ENCODE measurements at places on chromosomes 7 and 10.

DNA sequence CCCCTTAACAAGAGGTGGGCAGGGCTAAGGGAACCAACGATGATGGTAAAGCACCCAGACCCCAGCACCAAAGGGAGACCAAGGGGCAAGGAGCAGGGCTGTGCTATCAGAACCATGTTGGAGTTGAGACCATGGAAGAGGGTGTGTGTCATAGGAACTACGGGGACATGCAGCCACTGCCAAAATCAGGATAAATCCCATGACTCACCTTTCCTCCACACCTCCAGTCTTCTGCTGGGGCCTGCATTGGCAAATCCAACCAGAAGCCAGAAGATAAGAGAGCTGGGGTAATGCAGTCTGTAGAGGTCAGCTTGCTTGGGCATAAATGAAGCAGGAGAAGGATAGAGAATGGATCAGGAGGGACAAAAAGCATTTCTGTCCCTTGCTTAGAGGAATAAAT is 42.7 kb upstream of the SMARCD3 start:
- no peak for DNase-seq

GRCh38 chr10:75531571-75532031 is 100.2 kb downstream of the LRMDA start:
- DNase-seq = no peak

DNA sequence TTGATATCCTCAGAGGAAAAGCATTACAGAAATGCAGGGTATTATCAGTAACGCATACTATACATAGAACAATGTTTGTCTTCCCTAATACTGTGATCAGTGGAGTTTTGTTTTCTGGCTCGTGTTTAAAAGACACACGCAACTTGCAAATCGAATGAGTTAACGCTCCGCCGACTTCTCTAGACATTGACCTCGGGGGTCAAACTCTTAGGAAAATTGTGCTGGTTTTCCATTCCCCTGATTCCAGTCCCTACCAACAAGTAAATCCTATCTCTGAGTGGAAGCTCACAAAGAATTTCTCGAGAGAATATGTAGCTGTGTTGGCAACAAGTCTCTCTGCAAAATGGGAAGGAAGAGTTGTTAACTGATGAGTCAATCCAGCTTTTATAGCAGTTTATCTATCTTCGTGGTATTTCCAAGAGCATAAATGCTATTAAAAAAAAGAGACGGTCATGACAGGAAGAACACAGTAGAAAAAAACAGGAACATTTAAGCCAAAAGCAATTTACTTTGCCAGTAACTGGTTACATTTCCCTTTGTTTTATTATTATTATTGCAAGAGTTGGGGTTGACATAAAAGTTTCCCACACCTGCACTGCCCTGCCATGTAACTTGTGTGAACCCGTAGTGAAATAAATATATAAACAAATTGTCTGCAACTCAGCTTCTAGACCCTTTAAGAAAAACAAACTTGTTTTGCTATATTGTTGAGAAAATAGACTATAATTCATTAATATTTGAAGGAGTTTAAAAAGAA is 144.4 kb downstream of the ARID5B start:
- DNase-seq = no peak

- no peak for DNase-seq
These were observed 5.4 kb upstream of the FAM170B start for GRCh38 chr10:49139028-49139845.

DNA sequence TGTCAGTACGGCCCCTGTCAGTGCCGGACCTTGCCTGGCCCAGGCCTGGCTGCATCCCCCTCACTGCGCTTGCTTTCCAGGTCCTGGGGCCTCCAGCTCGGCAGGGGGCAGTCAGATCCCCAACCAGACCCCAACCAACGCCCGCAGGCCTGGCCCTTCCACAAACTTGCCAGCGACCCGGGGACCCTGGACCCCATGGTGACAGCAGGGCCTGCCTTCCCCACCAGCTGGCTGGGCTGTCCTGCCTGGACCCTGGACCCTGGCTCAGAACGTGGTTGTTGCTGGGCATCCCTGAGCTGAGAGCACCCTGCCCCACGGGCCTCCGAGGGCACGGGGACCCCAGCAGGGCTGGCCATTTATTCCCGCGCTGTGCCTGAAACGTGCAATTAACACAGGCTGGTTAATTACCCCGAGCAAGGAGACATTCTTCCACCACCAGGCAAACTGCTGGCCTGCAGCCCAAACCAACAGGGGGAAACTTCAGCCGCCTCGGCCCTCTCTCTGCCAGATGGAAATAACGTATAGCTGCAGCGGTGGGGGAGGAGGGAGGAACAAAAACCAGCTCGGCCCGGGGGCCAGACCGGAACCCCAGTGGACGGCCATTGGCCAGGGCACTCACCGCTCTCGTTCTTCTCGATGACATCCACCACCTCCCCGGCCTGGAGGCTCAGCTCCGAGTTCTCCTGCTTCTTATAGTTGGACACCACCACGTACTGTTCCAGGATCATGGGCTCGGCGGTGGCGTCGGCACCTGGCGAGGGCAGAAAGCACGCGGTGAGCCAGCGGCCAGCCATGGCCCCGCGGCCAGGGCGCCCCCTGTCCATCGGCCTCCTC is 167.1 kb downstream of the NEURL1 start:
- peak; percentile 17 for DNase-seq

GRCh38 chr10:119497243-119497642 is 45.3 kb downstream of the RGS10 start:
- DNase-seq = no peak

- DNase-seq = peak; percentile 29
These were observed 12.7 kb upstream of the LARP4B start for GRCh38 chr10:944034-944831.

GRCh38 chr10:117718986-117719920 is 176.7 kb downstream of the EMX2 start:
- no peak for DNase-seq

- DNase-seq = no peak
These were observed 7.8 kb upstream of the DIP2C start for GRCh38 chr10:697097-697875.

- no peak for DNase-seq
These were observed 77.5 kb upstream of the CTTNBP2 start for GRCh38 chr7:117950601-117951260.

- peak; percentile 17 for DNase-seq
These were observed 68.9 kb downstream of the MYOF start for GRCh38 chr10:93413252-93413689.

- no peak for DNase-seq
These were observed 64.7 kb upstream of the DUSP5 start for GRCh38 chr10:110432814-110433565.

All from activated naive CD4-positive, alpha-beta T cell treated with Interleukin-2 at 50 U/mL for 16 hours (primary cell).